ENCODE measurements at places on chromosomes 7 and 10. TPM values are rescaled to one million over a fixed set of nuclear protein-coding genes. Genes with fewer than 3 reads are reported as not detected.

- no peak for DNase-seq
Measured at GRCh38 chr10:482051-482501, 207.4 kb downstream of the DIP2C start.

- DNase-seq, result peak; percentile 100
Measured at GRCh38 chr7:137882261-137882668, 35.5 kb upstream of the DGKI start.

DNA sequence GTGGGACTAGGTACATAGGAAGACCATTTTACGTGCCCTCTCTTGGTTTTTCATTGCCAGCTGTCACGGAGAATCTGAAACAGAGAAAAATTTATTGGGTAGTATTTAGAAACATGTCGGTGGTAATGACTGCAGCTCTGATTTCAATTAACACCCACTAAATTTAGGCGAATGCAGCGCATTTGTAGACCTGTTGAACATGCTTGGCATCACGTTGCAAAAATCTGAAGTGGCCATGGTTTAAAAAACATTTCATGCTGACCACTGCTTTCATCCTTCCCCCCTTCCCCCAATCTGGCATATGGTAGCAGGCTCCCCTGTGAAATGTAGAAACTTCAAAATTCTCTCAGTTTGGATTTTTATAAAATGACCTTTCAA lies 34.0 kb downstream of the LRMDA start:
- no peak for DNase-seq

DNA sequence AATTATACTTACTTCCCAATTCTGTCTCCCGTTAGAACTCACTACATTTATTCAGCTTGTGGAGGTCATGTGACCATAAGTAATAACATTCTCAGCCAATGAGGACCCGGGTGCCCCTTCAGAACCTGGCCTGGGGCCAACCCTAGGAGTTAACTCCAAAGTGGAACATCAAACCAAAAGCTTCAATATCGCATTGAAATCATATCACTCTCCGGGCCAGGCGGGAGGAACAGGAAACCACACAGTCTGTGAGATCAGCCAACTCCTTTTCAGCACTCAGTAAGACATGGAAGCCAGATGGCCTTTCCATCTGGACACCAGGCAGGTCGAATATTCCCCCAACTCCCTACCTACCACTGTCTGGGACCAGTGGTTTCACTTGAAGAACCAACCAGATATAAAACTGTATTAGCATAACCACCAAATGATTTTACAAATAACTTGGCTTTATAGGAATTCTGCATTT lies 5.5 kb downstream of the CREB3L2 start:
- no peak for DNase-seq

GRCh38 chr7:139341776-139342226 lies 664 bp downstream of the FMC1 start:
- DNase-seq, result no peak

DNA sequence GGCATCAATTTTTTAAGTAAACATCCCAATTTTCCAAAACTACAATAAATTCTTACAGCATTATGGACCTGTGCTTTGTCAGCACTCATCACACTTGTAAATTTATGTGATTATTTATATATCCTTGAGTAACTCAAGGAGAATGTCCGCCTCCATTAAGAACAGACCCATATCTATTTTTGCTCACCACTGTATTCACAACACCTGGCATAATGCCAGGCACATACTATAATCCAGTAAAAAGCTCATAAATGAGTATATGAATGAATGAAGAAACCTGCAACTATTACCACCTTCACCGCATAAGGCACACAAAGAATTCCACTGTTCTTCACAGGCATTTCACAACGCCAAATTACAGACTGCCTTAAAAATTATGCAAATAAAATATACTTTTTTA lies 46.9 kb downstream of the MINDY3 start:
- no peak for DNase-seq

DNA sequence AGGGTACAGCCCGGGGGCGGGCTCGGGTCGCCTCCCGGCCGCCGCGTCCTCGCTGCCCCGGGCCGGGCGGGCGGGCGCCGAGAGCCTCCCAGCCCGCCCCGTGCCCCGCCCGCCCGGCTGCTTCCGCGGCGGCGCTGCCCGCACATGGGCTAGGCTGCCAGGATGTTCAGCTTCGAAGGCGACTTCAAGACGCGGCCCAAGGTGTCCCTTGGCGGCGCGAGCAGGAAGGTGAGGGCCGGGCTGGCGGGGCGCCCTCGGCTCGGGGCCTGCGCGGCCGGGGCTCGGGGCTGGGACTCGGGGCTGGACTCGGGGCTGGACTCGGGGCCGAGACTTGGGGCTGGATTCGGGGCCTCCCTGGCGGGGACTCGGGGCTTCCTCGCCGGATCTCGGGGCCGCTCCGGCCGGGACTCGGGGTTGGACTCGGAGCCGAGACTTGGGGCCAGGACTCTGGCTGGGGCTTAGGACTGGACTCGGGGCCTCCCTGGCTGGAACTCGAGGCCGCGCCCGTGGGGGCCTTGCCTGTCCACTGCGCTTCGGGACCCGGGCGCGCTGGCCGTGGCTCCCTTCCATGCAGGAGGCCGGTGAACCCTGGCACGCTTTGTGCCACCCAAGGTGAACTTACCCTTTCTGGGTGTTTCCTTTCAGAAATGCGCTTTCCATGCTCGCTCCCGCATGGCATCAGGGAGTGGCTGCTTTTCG lies 534 bp downstream of the UBE3C start:
- DNase-seq, result peak; percentile 10

- DNase-seq, result no peak
Measured at GRCh38 chr10:51744235-51745000, 45.0 kb upstream of the CSTF2T start.

DNA sequence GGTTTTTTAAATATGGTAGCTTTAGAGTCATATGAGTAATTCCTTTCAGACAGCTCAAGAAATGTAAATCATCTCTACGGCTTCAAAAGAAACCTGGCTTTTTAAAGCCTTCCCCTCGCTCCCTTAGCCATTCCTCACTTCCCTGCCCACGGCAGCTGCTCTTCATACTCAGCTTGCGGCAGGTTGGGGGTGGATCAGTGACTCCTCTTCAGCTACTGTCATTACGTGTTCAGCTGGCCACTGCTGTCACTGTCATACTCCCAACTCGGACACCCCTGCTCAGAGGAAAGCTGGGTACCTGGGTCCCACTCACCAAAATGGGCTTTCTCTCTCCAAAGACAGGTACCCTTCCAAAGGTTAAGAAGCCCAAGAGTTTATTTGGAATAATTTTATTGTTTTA lies 6.6 kb downstream of the YWHAG start:
- DNase-seq, result no peak

The SPRN gene
- total RNA-seq, result 2.4 TPM

The GRID2IP gene
- total RNA-seq, result not detected

The C10orf67 gene
- 0.41 TPM for total RNA-seq

The FBXO24 gene
- 0.23 TPM for total RNA-seq
